Activated B cell treated with CpG ODN at 0.5 μM for 24 hours (primary cell): ENCODE measurements at places on chromosomes 7 and 10. TPM values are rescaled to one million over a fixed set of nuclear protein-coding genes. Genes with fewer than 3 reads are reported as not detected.
A peak's percentile ranks its signal among the peaks of the same experiment; 100 is the strongest.

- no peak overlapping the region for H3K4me3 ChIP-seq
- DNase-seq, result no peak
- peaks cover 42% of the 10 kb centered on the region for H3K27me3 ChIP-seq
- H3K4me1 ChIP-seq, result peaks cover 3% of the 10 kb centered on the region
- H3K27ac ChIP-seq, result no peak overlapping the region
Measured at GRCh38 chr10:1249142-1249920, 193.1 kb downstream of the WDR37 start.

- no peak overlapping the region for H3K27ac ChIP-seq
- H3K36me3 ChIP-seq, result no peaks in the 10 kb centered on the region
- no peaks in the 10 kb centered on the region for H3K4me1 ChIP-seq
- H3K27me3 ChIP-seq, result peaks cover 2% of the 10 kb centered on the region
- H3K4me3 ChIP-seq, result no peak overlapping the region
- DNase-seq, result no peak
Measured at GRCh38 chr7:55286666-55287065, 78.5 kb upstream of the LANCL2 start.

DNA sequence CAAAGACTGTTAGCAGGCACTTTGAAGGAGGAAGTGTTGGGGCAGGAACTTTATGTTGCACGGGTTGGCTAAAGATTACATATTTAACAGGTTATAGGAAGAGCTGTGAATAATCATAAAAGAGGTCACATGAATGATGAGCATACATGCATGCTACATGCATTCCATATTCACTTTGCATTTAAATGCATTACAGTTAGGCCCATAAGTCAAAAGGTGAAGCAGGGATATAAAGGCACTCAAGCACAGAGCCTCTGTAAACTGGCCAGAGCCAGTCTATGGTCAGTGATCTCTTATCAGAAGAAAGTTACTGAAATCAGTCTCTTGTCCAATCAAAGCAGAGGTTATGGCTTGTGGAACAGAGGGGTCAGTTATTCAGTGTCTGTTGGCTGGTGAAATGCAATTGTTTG lies 7.3 kb upstream of the ANKRD7 start:
- H3K36me3 ChIP-seq, result no peaks in the 10 kb centered on the region
- peaks cover 2% of the 10 kb centered on the region for H3K27me3 ChIP-seq
- peaks cover 13% of the 10 kb centered on the region for H3K4me1 ChIP-seq
- H3K4me3 ChIP-seq, result no peak overlapping the region
- DNase-seq, result no peak
- no peak overlapping the region for H3K27ac ChIP-seq

- no peaks in the 10 kb centered on the region for H3K27me3 ChIP-seq
- no peaks in the 10 kb centered on the region for H3K36me3 ChIP-seq
- H3K4me1 ChIP-seq, result no peaks in the 10 kb centered on the region
- no peak for DNase-seq
Measured at GRCh38 chr7:85773116-85773728, 586.4 kb upstream of the SEMA3D start.

GRCh38 chr7:29494350-29494749 lies 69.3 kb upstream of the PRR15 start:
- no peaks in the 10 kb centered on the region for H3K36me3 ChIP-seq
- H3K4me3 ChIP-seq, result no peak overlapping the region
- no peaks in the 10 kb centered on the region for H3K27me3 ChIP-seq
- no peaks in the 10 kb centered on the region for H3K4me1 ChIP-seq
- H3K27ac ChIP-seq, result no peak overlapping the region

- H3K27me3 ChIP-seq, result peaks cover 30% of the 10 kb centered on the region
- H3K27ac ChIP-seq, result no peak overlapping the region
- no peak for DNase-seq
- H3K36me3 ChIP-seq, result no peaks in the 10 kb centered on the region
Measured at GRCh38 chr7:101134399-101134980, 7.6 kb downstream of the SERPINE1 start.

DNA sequence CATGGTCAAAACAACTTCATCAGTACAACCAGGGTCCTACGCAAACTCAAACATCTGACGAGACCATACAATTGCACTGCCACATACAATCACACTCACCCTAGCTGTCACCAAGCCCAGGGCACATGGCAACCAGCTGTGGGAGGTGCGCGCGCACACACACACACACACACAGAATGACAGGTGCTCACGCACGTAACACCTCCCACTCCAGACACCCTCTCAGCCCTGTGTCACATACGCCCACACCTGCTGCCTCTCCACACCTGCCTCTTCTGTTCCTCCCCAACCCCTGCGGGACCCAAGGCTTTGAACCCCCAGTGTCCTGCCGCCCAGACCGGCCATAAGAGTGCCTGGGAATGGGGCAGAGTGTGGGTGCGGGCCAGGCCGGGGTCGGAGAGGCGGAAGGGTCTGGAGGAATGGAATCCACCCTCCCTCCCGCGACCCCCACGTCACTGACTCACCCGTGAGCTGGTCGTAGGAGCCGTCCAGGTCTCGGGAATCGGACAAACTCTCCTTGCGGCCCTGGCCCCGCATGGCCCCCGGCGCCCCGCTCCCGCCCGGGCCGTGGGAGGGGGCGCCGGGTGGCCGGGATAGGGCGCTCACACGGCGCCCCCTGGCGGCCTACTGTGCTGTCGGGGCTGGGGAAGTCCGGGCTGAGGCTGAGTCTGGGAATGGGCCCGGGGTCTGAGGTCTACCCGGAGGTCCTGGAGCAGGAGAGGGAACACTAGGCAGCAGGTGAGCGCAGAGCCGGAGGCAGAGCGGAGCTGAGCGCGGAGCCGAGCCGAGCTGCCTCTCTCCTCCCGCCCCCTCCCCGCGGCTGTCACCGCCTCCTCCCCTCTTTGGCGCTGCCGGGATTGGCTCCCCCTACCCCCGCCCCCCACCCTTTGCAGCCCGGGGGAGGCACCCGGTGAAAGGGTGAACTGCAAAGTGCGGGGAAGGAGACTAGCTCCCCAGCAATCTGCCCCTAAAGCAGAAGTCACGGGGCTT lies at the start of gene KCNIP2:
KCNIP2 (minus strand) TSS at position 769 of the 990 bp plus-strand sequence; CDS start at position 537, 232 bp downstream.
- peaks cover 24% of the 10 kb centered on the region for H3K36me3 ChIP-seq
- H3K27me3 ChIP-seq, result no peaks in the 10 kb centered on the region
- H3K4me3 ChIP-seq, result peak within 1 kb of the TSS; percentile 80
- peak within 1 kb of the TSS; percentile 52 for H3K27ac ChIP-seq
- peaks cover 58% of the 10 kb centered on the region for H3K4me1 ChIP-seq

DNA sequence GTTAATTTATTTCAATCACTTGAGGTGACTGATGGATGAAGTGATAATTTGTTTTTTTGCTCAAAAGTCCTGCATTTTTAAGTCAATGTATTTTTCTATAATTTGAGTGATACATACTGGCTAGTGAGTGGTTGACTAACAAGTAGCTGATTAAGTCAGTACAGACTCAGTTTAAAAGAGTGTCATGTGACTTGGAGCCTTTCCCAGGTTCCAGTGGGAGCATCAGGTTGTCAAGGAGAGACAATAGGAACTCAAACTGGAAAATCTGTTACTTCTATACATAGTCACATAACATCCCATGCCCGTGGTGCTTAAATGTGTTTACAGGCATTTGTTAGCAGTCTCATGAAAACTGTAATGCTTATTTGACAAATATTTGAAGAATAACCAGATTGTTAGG lies 154.7 kb downstream of the ANK3 start:
- no peaks in the 10 kb centered on the region for H3K36me3 ChIP-seq
- peak overlapping the region; percentile 35 for H3K4me3 ChIP-seq
- peaks cover 93% of the 10 kb centered on the region for H3K4me1 ChIP-seq

Gene TRIM4
- total RNA-seq, result 33.1 and 35.8 TPM in 2 replicates

Gene LIPK
- total RNA-seq, result not detected in 2 replicates

Gene HNRNPF
- 253 and 255 TPM in 2 replicates for total RNA-seq
